ENCODE measurements at places on chromosomes 5 and 9.

- no peak overlapping the region for H3K4me3 ChIP-seq
- no peak for DNase-seq
- H3K4me1 ChIP-seq = no peaks in the 10 kb centered on the region
- no peaks in the 10 kb centered on the region for H3K36me3 ChIP-seq
- no peaks in the 10 kb centered on the region for H3K27me3 ChIP-seq
These were observed 25.8 kb downstream of the CEL start for GRCh38 chr9:133087429-133088145.

DNA sequence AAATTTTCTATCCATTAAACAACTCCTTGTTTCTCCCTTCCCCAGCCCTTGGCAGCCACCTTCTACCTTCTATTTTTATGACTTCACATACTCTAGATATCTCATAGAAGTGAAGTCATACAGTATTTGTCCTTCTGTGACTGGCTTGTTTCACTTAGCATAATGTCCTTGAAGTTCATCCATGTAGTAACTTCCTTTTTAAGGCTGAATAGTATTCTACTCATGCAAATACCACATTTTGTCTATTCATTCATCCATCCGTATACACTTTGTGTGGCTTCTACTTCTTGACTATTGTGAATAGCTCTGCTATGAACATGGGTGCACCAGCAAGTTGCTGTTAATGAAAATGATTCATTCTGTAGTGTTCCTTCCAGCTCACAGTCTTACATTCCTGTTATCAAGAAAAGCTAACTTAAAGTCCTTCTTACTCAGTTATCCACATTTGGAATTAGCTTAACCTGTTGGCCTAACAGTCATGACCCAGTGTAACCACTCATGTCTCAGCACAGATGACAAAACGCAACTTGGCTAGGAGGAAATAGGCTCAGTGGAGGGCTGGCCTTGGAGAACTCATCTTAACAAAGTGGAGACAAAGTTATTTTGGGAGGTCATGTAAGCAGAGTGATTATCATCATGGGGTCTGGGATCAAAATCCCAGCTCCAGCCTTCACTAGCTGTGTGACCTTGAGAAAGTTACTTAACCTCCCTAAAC lies 129.7 kb upstream of the MAP3K1 start:
- H3K36me3 ChIP-seq = no peaks in the 10 kb centered on the region
- no peaks in the 10 kb centered on the region for H3K4me1 ChIP-seq
- DNase-seq = no peak
- H3K27me3 ChIP-seq = peaks cover 3% of the 10 kb centered on the region
- no peak overlapping the region for H3K27ac ChIP-seq
- no peak overlapping the region for H3K4me3 ChIP-seq

- H3K4me3 ChIP-seq = peak overlapping the region; percentile 30
- H3K36me3 ChIP-seq = no peaks in the 10 kb centered on the region
- no peaks in the 10 kb centered on the region for H3K27me3 ChIP-seq
- no peak for DNase-seq
- H3K4me1 ChIP-seq = peaks cover 3% of the 10 kb centered on the region
These were observed 1.3 kb downstream of the TNPO1 start for GRCh38 chr5:72817671-72818266.

DNA sequence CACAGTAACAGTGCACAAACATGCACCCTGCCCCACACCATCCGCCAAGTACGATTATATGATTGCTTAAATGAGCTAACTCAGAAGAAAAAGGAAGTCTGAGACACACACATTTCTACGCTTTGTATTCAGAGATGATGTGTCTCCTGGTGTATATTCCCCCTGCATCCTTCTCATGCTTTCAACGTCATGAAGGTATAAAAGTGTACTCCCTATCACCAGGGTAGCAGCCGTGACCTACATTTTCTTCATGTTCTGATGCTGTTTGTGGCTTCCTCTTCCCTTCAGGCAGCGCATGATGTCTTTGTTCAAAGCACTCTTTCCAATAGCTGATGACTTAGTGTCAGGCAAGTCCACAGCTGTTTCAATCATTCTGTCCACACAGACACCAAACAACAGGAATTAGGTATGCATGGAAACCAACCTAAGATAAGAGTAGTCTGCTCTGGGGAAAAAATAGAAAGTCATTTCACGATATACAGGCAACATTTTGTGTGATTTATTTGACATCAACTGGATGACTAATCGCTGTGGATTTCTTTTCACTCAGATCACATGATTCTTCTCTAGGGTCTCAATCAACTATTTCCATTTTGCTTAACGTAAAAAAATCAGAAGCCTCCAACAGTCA lies 269.4 kb upstream of the PTGER4 start:
- no peaks in the 10 kb centered on the region for H3K36me3 ChIP-seq
- no peaks in the 10 kb centered on the region for H3K27me3 ChIP-seq
- no peaks in the 10 kb centered on the region for H3K4me1 ChIP-seq
- no peak overlapping the region for H3K4me3 ChIP-seq

- no peaks in the 10 kb centered on the region for H3K27me3 ChIP-seq
- no peak overlapping the region for H3K27ac ChIP-seq
- H3K4me1 ChIP-seq = peaks cover 3% of the 10 kb centered on the region
- no peaks in the 10 kb centered on the region for H3K36me3 ChIP-seq
- no peak for DNase-seq
These were observed 53.0 kb downstream of the GADD45G start for GRCh38 chr9:89657765-89658164.

- H3K27ac ChIP-seq = no peak overlapping the region
- H3K4me1 ChIP-seq = peaks cover 20% of the 10 kb centered on the region
- no peak overlapping the region for H3K4me3 ChIP-seq
- no peaks in the 10 kb centered on the region for H3K27me3 ChIP-seq
- no peaks in the 10 kb centered on the region for H3K36me3 ChIP-seq
- no peak for DNase-seq
These were observed 97.2 kb downstream of the TRIO start for GRCh38 chr5:14240359-14240758.

- no peak overlapping the region for H3K27ac ChIP-seq
- H3K4me3 ChIP-seq = no peak overlapping the region
- H3K27me3 ChIP-seq = no peaks in the 10 kb centered on the region
- peaks cover 3% of the 10 kb centered on the region for H3K36me3 ChIP-seq
- DNase-seq = peak; percentile 44
These were observed 43.5 kb upstream of the LRRC14B start for GRCh38 chr5:147751-148150.

DNA sequence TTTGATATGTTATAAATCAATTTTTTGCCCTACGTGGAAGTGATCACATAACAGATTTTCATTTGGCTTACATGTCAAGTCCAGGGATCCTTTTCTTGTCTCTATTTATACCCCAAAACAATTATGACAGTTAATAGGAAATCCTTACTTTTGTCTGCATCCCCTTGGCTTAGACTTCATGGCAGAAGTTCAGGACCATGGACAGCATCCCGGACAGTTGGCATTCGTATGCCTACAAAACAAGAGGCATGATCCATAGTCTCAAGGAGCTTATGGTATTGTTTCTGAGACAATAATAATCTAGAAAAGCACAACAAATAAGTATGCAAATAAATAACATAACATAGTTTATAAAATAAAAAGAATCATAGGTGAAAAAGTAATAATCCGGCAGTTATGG lies 214.3 kb upstream of the GRIA1 start:
- peak; percentile 66 for DNase-seq
- no peak overlapping the region for H3K27ac ChIP-seq
- H3K4me1 ChIP-seq = no peaks in the 10 kb centered on the region
- H3K4me3 ChIP-seq = no peak overlapping the region

GRCh38 chr5:52743970-52744369 lies 43.7 kb upstream of the ITGA1 start:
- no peak for DNase-seq
- H3K27ac ChIP-seq = no peak overlapping the region
- H3K27me3 ChIP-seq = no peaks in the 10 kb centered on the region
- H3K4me1 ChIP-seq = no peaks in the 10 kb centered on the region

DNA sequence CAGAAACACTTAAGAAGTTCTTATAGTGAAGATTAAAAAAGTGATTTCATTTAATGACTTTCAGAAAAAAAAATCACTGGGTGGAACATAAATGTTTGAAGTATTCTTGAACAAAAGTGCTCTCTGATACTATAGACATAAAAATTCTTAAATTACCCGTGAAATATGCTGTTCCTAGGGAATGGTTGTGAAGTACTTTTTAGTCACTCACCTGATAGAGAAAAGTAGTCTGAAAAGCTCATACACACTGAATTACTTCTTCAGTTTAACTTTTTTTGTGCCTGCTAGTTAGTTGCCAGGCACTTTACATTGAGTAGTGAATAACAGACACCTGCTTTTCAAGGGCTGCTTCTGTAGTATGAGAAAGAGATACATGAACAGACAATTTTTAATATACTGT lies 78.0 kb downstream of the SH3GL2 start:
- H3K36me3 ChIP-seq = no peaks in the 10 kb centered on the region
- H3K4me1 ChIP-seq = no peaks in the 10 kb centered on the region
- H3K27ac ChIP-seq = no peak overlapping the region
- no peaks in the 10 kb centered on the region for H3K27me3 ChIP-seq
- no peak overlapping the region for H3K4me3 ChIP-seq

DNA sequence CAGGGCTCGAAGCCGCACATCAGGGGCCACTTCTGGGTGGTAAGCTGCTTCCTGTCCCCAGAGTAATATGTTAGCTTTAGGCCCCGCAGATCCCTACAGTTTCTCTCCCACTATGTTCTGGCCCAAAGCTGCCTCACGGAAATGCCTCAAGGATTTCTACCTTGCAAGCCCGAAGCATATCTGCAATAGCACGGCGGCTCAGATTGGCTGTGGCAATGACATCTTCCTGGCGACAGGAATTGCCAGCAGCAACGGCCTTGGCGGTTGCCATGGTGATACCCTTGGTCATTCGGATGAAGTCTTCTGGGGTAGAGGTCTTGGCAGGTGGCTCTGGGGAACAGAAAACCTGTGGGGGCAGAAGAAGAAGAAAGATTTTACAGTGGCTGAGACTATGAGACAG lies 10.3 kb upstream of the TPM2 start:
- H3K27me3 ChIP-seq = no peaks in the 10 kb centered on the region
- H3K36me3 ChIP-seq = peaks cover 52% of the 10 kb centered on the region
- H3K4me1 ChIP-seq = no peaks in the 10 kb centered on the region
- no peak overlapping the region for H3K4me3 ChIP-seq
- H3K27ac ChIP-seq = no peak overlapping the region
- DNase-seq = no peak

GRCh38 chr5:147773139-147773538 lies 9.4 kb downstream of the JAKMIP2 start:
- H3K27me3 ChIP-seq = no peaks in the 10 kb centered on the region
- no peaks in the 10 kb centered on the region for H3K4me1 ChIP-seq
- no peak for DNase-seq
- no peaks in the 10 kb centered on the region for H3K36me3 ChIP-seq
- H3K4me3 ChIP-seq = no peak overlapping the region

- no peaks in the 10 kb centered on the region for H3K27me3 ChIP-seq
- no peak overlapping the region for H3K27ac ChIP-seq
- H3K4me1 ChIP-seq = no peaks in the 10 kb centered on the region
- DNase-seq = no peak
These were observed 50.3 kb downstream of the MOCS2 start for GRCh38 chr5:53059281-53059680.

GRCh38 chr9:135718616-135719015 lies 16.6 kb downstream of the KCNT1 start:
- no peak overlapping the region for H3K27ac ChIP-seq
- H3K4me3 ChIP-seq = no peak overlapping the region
- no peaks in the 10 kb centered on the region for H3K4me1 ChIP-seq

DNA sequence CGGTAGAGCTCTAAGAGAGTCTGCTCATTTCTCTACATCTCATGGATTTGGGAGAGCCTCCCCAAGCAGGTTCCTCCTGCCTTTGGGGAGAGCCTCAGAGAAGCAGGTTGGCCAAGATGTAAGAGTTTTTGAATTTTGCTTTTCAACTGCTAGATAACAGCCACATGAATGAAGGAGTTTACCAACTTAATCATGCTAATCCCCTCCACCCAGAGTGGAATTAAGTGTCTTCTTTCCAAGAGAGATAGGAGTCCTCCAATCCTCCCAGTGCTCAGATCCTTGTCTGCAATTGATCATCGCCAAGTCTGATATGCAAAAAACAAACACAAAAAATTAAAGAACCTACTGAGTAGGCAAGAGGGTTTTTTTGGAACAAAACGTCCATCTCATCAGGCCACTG lies 99.4 kb upstream of the MAP3K1 start:
- no peak overlapping the region for H3K27ac ChIP-seq
- H3K4me1 ChIP-seq = no peaks in the 10 kb centered on the region
- H3K4me3 ChIP-seq = no peak overlapping the region
- peak; percentile 16 for DNase-seq

- no peaks in the 10 kb centered on the region for H3K36me3 ChIP-seq
- no peak overlapping the region for H3K27ac ChIP-seq
- no peaks in the 10 kb centered on the region for H3K27me3 ChIP-seq
- H3K4me3 ChIP-seq = no peak overlapping the region
These were observed 27.6 kb upstream of the TCF7 start for GRCh38 chr5:134086943-134087305.

DNA sequence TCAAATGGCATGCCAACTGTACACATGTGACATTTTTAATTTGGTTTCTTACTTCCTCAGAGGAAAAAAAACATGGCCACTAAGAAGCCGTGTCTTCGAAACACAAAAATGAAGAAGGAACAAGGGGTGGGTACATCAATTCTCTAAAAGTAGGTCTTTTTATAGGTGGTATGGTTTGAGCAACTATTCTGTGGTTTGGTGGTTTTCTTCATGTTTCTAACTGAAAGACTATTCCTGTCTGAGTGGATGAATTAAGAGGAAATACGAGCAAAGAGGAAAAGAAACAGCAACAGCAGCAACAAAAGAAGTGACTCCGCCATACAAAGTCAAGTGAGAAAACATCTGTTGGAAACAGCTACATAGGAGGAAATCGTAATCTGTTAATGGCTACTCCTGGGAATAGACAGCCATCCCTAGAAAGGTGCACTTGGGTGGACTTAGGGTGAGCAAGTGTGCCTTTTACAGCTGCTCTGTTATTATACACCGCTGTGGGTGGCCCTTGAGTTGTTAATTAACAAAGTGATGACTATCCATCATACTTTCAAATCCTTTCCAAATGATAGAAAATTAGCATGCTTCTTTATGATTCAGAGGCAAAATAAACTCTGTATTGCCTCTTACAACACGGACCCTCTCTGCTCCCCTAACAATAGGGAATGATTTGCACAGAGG lies 575.8 kb downstream of the TLE1 start:
- H3K27me3 ChIP-seq = no peaks in the 10 kb centered on the region
- no peaks in the 10 kb centered on the region for H3K36me3 ChIP-seq
- H3K4me3 ChIP-seq = no peak overlapping the region
- no peak overlapping the region for H3K27ac ChIP-seq
- H3K4me1 ChIP-seq = no peaks in the 10 kb centered on the region

GRCh38 chr9:76880210-76880609 lies 25.7 kb downstream of the PRUNE2 start:
- no peak overlapping the region for H3K4me3 ChIP-seq
- H3K36me3 ChIP-seq = no peaks in the 10 kb centered on the region
- H3K4me1 ChIP-seq = no peaks in the 10 kb centered on the region
- H3K27ac ChIP-seq = no peak overlapping the region
- no peak for DNase-seq
- H3K27me3 ChIP-seq = no peaks in the 10 kb centered on the region
